IgD-negative memory B cell (primary cell): ENCODE measurements at places on chromosomes 16 and 17. TPM values are rescaled to one million over a fixed set of nuclear protein-coding genes. Genes with fewer than 3 reads are reported as not detected.

ACAP1 gene
- polyA plus RNA-seq: 251 TPM

KRT31 gene
- polyA plus RNA-seq: not detected

EFCAB13 gene
- polyA plus RNA-seq: 10.2 TPM

OTOA gene
- not detected for polyA plus RNA-seq

ACSM5 gene
- polyA plus RNA-seq: not detected

PPP1R27 gene
- not detected for polyA plus RNA-seq

TRIM37 gene
- 7.9 TPM for polyA plus RNA-seq

SPNS3 gene
- polyA plus RNA-seq: 0.94 TPM

EVI2A gene
- polyA plus RNA-seq: 30.2 TPM

MT4 gene
- polyA plus RNA-seq: not detected

SEPTIN1 gene
- polyA plus RNA-seq: 161 TPM

SLC38A8 gene
- polyA plus RNA-seq: not detected

CAMTA2 gene
- polyA plus RNA-seq: 19.1 TPM

GAA gene
- 11.3 TPM for polyA plus RNA-seq

HOXB3 gene
- 0.34 TPM for polyA plus RNA-seq

CACNG5 gene
- not detected for polyA plus RNA-seq

RPRML gene
- 0.28 TPM for polyA plus RNA-seq

KRT20 gene
- polyA plus RNA-seq: not detected

RBFOX1 gene
- polyA plus RNA-seq: not detected

AGRP gene
- polyA plus RNA-seq: not detected

SOST gene
- polyA plus RNA-seq: not detected

CD300LB gene
- not detected for polyA plus RNA-seq

ANKS3 gene
- 5.3 TPM for polyA plus RNA-seq

KRT23 gene
- not detected for polyA plus RNA-seq

PIRT gene
- not detected for polyA plus RNA-seq

CDR2L gene
- polyA plus RNA-seq: not detected

PRSS27 gene
- not detected for polyA plus RNA-seq

CDC6 gene
- 0.93 TPM for polyA plus RNA-seq

MFSD11 gene
- 17.5 TPM for polyA plus RNA-seq

GNAO1 gene
- polyA plus RNA-seq: 0.58 TPM

TP53TG3C gene
- not detected for polyA plus RNA-seq

FBXW10 gene
- polyA plus RNA-seq: not detected

LHX1 gene
- not detected for polyA plus RNA-seq

KRT40 gene
- not detected for polyA plus RNA-seq

ESRP2 gene
- polyA plus RNA-seq: 0.48 TPM

TBC1D3B gene
- 0.84 TPM for polyA plus RNA-seq

HOXB1 gene
- not detected for polyA plus RNA-seq

FASN gene
- 2.9 TPM for polyA plus RNA-seq

JPT2 gene
- polyA plus RNA-seq: 10.8 TPM

TPSG1 gene
- polyA plus RNA-seq: not detected

C17orf67 gene
- 2.1 TPM for polyA plus RNA-seq

CNGB1 gene
- not detected for polyA plus RNA-seq

CCL8 gene
- polyA plus RNA-seq: not detected

CCL17 gene
- polyA plus RNA-seq: not detected

WNT3 gene
- polyA plus RNA-seq: 0.14 TPM

CCL5 gene
- polyA plus RNA-seq: 66.3 TPM

DOC2B gene
- not detected for polyA plus RNA-seq

MYO15A gene
- 0.48 TPM for polyA plus RNA-seq

KRTAP4-8 gene
- polyA plus RNA-seq: not detected

OR3A1 gene
- 0.64 TPM for polyA plus RNA-seq

NAGS gene
- polyA plus RNA-seq: 0.64 TPM

CIBAR2 gene
- not detected for polyA plus RNA-seq

CYBA gene
- polyA plus RNA-seq: 1,890 TPM
